ENCODE measurements at places on chromosomes 11 and 22. TPM values are rescaled to one million over a fixed set of nuclear protein-coding genes. Genes with fewer than 3 reads are reported as not detected.
A peak's percentile ranks its signal among the peaks of the same experiment; 100 is the strongest.

Gene VEGFB
- 30.7 TPM for total RNA-seq

Gene CLMP
- 0.45 TPM for total RNA-seq

Gene UCP3
- 8.5 TPM for total RNA-seq

DNA sequence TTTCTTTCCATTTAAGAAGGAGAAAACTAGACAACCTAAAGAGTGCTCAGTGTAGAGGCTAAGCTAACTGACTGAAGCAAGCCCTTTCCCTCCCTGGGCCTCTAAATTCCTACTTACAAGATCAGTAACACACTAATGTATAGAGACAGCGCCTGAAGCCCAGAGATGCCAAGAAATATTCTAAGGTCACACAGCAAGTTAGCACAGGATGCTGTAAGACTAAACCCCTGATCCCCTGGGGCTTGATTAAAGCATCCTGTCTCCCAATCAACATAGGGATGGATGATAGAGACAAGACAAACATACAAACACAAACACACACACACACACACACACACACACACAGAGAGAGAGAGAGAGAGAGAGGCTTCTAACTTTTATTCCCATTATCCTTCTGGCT, 5.6 kb downstream of the LARGE1 start:
- H3K4me1 ChIP-seq: peaks cover 5% of the 10 kb centered on the region
- no peak for DNase-seq

DNA sequence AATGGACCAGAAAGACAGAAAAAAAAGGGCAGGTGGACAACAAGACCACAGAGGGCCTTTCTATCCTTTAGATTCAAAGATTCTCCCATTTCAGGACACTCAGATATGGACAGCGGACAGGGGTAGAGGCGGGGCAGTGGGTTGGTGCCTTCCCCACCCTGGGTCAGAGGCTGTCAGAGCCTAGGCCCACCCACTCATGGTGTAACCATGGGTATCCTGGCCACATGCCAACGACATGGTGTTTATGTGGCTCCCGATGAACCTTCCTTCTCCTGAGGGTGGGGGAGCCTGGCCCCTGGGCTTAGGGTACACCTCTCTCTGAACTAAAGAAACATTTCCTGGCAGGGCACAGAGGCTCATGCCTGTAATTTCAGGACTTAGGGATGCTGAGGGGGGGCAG, 14.3 kb upstream of the P2RY2 start:
- DNase-seq: no peak
- no peaks in the 10 kb centered on the region for H3K27me3 ChIP-seq
- H3K36me3 ChIP-seq: no peaks in the 10 kb centered on the region
- H3K4me1 ChIP-seq: peaks cover 10% of the 10 kb centered on the region
- no peak overlapping the region for H3K27ac ChIP-seq

Gene CDKN1C
- 27.9 TPM for total RNA-seq

GRCh38 chr11:119149018-119149785, at the start of gene ABCG4:
Gene ABCG4, plus strand, starts transcription at chr11:119149052. Its CDS starts 914 bp downstream, at chr11:119149966.
- H3K27me3 ChIP-seq: peaks cover 23% of the 10 kb centered on the region
- H3K4me1 ChIP-seq: peaks cover 13% of the 10 kb centered on the region

GRCh38 chr11:47502767-47503166, 50.2 kb downstream of the CELF1 start:
- peaks cover 1% of the 10 kb centered on the region for H3K36me3 ChIP-seq
- H3K27ac ChIP-seq: no peak overlapping the region
- H3K4me3 ChIP-seq: no peak overlapping the region
- peaks cover 4% of the 10 kb centered on the region for H3K4me1 ChIP-seq

Gene GRIK4
- 21.9 TPM for total RNA-seq

DNA sequence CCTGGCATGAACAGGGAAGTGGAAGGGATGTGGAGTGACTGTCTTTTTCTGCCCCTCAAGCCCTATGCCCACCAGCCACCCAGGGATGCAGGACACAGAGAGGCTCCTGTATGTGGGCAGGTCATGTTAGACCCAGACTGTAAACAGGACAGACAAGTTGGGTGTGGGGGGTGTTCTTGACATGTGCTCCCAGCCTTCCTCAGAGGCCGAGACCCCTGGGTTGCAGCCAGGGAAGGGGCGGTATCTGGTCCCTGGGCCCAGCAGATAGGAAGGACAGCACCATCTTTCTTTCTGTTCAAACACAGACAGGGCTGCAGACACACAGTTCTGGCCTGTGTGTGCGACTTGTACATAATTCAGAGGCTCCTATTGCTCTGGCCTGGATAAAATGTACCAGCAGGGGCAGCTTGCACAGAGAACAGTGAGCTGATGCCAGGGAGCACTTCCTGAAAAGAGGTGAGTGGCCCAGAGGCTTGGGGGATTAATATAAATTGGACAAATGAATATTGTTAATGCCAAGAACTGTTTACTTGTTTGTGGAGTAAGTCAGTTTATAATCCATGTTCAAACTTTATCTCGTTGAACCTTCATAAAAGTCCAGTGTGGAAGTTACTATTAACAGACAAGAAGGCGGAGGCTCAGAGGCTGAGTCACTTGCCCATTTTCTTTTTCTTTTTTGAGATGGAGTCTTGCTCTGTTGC, 16.6 kb downstream of the GDPD5 start:
- no peaks in the 10 kb centered on the region for H3K36me3 ChIP-seq
- H3K4me1 ChIP-seq: peaks cover 27% of the 10 kb centered on the region
- no peaks in the 10 kb centered on the region for H3K27me3 ChIP-seq
- H3K27ac ChIP-seq: peak overlapping the region; percentile 72
- DNase-seq: no peak

DNA sequence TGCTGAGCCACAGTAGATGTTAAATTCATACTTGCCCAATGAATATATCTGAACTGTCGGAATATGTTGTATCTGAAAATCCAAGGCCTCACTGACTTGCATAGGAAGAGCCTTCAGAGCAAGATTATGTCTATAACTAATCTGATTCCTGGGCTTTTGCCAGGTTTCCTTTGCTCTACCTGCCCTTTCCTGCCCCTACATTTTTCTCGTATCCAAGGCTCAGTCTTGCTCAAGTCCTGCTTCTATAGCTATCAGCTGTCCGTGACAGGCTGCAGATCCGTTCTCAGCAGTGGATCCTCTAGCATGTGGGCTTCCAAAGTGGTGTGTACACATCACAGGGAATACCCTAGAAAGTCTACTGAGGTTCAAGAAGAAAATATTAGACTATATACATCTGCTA, 18.8 kb upstream of the USP47 start:
- H3K36me3 ChIP-seq: no peaks in the 10 kb centered on the region
- H3K4me3 ChIP-seq: no peak overlapping the region
- no peak overlapping the region for H3K27ac ChIP-seq
- DNase-seq: no peak

DNA sequence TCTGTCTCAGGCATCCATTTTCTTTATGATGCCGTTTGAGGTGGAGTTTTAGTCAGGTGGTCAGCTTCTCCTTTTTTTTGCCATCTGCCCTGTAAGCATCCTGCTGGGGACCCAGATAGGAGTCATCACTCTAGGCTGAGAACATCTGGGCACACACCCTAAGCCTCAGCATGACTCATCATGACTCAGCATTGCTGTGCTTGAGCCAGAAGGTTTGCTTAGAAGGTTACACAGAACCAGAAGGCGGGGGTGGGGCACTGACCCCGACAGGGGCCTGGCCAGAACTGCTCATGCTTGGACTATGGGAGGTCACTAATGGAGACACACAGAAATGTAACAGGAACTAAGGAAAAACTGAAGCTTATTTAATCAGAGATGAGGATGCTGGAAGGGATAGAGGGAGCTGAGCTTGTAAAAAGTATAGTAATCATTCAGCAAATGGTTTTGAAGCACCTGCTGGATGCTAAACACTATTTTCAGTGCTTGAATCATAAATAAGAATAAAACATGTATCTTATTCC, 10.9 kb upstream of the HBE1 start:
- no peak for DNase-seq
- H3K36me3 ChIP-seq: no peaks in the 10 kb centered on the region
- no peak overlapping the region for H3K4me3 ChIP-seq
- H3K4me1 ChIP-seq: no peaks in the 10 kb centered on the region
- no peaks in the 10 kb centered on the region for H3K27me3 ChIP-seq

GRCh38 chr11:132168344-132168981, 798.0 kb downstream of the NTM start:
- H3K4me1 ChIP-seq: no peaks in the 10 kb centered on the region
- no peaks in the 10 kb centered on the region for H3K27me3 ChIP-seq
- no peak overlapping the region for H3K4me3 ChIP-seq

Gene SLC6A5
- not detected for total RNA-seq

DNA sequence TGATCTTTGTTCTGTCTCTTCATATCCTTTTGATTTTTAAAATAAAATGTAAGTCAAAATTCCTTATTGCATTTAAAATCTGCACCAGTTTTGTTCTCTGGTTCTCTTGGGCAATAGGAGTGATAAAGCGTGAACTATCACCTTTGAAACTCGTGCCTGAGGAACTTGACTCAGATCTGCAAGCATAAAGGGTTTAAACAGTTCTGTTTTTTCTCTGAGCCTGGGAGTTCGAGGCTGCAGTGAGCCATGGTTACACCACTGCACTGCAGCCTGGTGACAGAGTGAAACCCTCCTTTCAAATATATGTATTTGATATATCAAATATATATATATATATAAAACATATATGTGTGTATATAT, 38.9 kb upstream of the CLMP start:
- H3K27ac ChIP-seq: peak overlapping the region; percentile 76
- H3K4me3 ChIP-seq: no peak overlapping the region
- DNase-seq: no peak
- no peaks in the 10 kb centered on the region for H3K36me3 ChIP-seq
- H3K27me3 ChIP-seq: no peaks in the 10 kb centered on the region
- peaks cover 12% of the 10 kb centered on the region for H3K4me1 ChIP-seq

Gene BDNF
- total RNA-seq: not detected

DNA sequence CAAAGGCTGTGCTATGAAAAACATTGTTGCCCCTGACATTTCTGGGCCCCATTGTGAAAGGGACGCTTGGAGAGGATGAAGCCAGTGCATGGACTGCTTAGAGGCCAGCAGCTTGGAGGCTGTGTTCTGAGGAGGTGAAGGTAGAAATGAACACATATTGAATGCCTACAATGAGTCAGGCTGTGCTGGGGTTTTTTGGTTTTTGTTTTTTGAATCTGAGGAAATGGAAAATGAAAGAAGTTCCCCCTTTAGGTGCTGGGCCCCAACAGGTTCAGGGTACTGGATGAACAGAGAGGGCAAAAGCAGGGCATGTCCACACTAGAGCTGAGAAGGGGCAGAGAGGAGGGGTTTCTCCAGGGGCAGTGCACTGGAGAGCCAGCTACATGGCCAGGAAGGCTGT, 166.1 kb upstream of the API5 start:
- H3K36me3 ChIP-seq: no peaks in the 10 kb centered on the region
- no peaks in the 10 kb centered on the region for H3K4me1 ChIP-seq
- H3K27ac ChIP-seq: no peak overlapping the region

Gene SMTNL1
- not detected for total RNA-seq

DNA sequence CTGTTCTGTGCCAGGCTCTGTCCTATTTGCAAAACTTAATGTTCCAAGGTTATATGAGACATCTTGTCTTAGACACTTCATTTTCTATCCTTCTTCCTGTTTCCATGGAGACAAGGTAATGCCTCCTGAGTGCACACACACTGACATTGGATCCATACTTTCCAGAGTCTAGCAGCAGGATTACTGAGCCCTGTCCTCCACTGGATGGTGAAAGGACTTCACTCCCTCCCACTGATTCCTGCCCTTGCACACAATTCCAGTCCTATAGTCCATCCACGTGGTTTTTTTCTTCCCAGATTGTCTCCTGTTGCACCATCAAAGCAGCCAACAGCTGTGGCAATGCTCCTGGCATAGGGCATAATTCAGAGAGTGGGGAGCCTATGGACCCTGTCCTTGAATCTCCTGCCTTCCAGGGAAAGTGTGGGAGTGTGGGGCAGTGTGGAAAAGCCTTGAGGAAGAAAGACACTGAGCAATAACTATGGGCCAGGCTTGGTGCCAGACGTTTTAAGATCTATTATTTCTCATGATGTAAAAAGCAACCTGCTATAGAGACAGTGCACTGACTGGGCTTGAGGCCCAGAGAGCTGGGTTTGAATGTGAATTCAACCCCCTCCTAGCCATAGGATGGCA, 31.3 kb downstream of the SERPINH1 start:
- H3K36me3 ChIP-seq: no peaks in the 10 kb centered on the region
- H3K27me3 ChIP-seq: no peaks in the 10 kb centered on the region
- no peak overlapping the region for H3K27ac ChIP-seq

Gene LUZP2
- total RNA-seq: not detected

- peaks cover 2% of the 10 kb centered on the region for H3K36me3 ChIP-seq
- H3K27ac ChIP-seq: peak overlapping the region; percentile 80
- DNase-seq: peak; percentile 74
- no peaks in the 10 kb centered on the region for H3K27me3 ChIP-seq
Observed at GRCh38 chr22:46053563-46054090, 76.7 kb upstream of the WNT7B start.

Gene ZNF280B
- total RNA-seq: 1.6 TPM

- no peaks in the 10 kb centered on the region for H3K27me3 ChIP-seq
- H3K4me3 ChIP-seq: no peak overlapping the region
- H3K36me3 ChIP-seq: no peaks in the 10 kb centered on the region
- H3K4me1 ChIP-seq: no peaks in the 10 kb centered on the region
Observed at GRCh38 chr11:125948278-125949051, 2.6 kb downstream of the VSIG10L2 start.

Gene RIMBP3C
- total RNA-seq: 0.35 TPM

Measured in natural killer cell (primary cell).